Neural progenitor cell (in vitro differentiated cells): ENCODE measurements at places on chromosomes 5 and 9. TPM values are rescaled to one million over a fixed set of nuclear protein-coding genes. Genes with fewer than 3 reads are reported as not detected.

The CCL19 gene
- total RNA-seq = not detected in 2 replicates

- H3K36me3 ChIP-seq = no peaks in the 10 kb centered on the region
- no peak for DNase-seq
- no peak overlapping the region for H3K27ac ChIP-seq
- no peaks in the 10 kb centered on the region for H3K27me3 ChIP-seq
- H3K4me1 ChIP-seq = no peaks in the 10 kb centered on the region
These were observed 617.7 kb upstream of the C9orf72 start for GRCh38 chr9:28190981-28191380.

DNA sequence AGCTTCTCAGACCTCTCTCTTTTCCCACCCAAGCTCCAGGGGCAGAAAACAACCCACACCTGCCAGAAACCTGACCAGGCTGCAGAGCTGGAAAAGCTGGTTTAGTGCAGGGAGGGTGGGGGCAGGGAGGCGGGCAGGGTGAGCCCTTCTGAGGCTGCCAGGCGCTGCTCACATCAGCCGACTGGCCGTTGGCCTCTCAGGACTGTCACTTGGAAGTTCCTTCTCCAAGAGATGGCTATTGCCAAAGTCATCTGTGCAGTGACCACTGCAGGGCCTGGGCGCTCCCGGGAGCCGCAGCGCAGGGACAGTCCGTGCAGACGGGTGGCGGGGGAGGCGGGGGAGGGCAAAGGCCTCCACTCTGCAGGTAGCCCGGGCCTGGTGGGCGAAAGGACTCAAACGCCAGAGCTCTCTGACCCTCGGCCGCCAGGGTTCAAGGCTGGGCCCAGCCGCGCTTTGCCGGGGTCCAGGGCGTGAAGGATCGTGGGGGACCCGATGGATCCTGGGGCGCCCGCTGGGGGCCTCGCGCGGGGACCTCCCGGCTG, 205.0 kb upstream of the IER5L start:
- no peak overlapping the region for H3K27ac ChIP-seq
- H3K4me1 ChIP-seq = peaks cover 14% of the 10 kb centered on the region
- no peaks in the 10 kb centered on the region for H3K36me3 ChIP-seq
- H3K27me3 ChIP-seq = peaks cover 25% of the 10 kb centered on the region
- H3K4me3 ChIP-seq = peak overlapping the region; percentile 60

The TCF7 gene
- 0.73 and 1.8 TPM in 2 replicates for total RNA-seq

- H3K36me3 ChIP-seq = no peaks in the 10 kb centered on the region
- H3K4me1 ChIP-seq = peaks cover 33% of the 10 kb centered on the region
- DNase-seq = peak; percentile 51
- H3K27me3 ChIP-seq = no peaks in the 10 kb centered on the region
- peak overlapping the region; percentile 1 for H3K4me3 ChIP-seq
- peak overlapping the region; percentile 32 for H3K27ac ChIP-seq
These were observed 179.1 kb upstream of the SLC24A2 start for GRCh38 chr9:19967888-19968459.

The PLCXD3 gene
- total RNA-seq = 0.09 TPM in 1 of 2 replicates, not detected in the other

GRCh38 chr5:76836181-76836580, 13.6 kb upstream of the S100Z start:
- H3K4me3 ChIP-seq = no peak overlapping the region
- no peaks in the 10 kb centered on the region for H3K36me3 ChIP-seq
- no peak overlapping the region for H3K27ac ChIP-seq
- DNase-seq = no peak
- H3K4me1 ChIP-seq = peaks cover 3% of the 10 kb centered on the region
- H3K27me3 ChIP-seq = no peaks in the 10 kb centered on the region

DNA sequence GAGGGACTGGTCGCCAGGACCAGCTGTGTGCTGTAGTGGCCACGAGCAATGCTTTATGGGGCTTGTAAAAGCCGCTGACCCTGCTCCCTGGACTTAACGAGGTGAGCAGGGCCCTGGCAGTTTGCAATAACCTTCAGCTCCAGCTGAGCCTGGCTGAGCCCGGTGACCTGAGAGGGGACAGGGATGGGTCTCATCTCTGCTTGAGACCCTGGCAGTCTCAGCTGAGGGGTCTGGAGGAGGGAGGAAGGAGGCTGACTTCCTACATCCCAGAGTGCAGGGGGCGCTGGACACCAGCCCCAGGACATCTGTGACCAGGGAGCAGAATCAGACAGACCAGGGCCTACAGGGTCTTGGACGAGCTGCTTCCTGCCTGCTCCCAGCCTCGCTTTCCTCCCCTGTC, 277.5 kb upstream of the MVB12B start:
- peaks cover 2% of the 10 kb centered on the region for H3K4me1 ChIP-seq
- DNase-seq = peak; percentile 34
- no peaks in the 10 kb centered on the region for H3K36me3 ChIP-seq
- H3K27me3 ChIP-seq = no peaks in the 10 kb centered on the region

DNA sequence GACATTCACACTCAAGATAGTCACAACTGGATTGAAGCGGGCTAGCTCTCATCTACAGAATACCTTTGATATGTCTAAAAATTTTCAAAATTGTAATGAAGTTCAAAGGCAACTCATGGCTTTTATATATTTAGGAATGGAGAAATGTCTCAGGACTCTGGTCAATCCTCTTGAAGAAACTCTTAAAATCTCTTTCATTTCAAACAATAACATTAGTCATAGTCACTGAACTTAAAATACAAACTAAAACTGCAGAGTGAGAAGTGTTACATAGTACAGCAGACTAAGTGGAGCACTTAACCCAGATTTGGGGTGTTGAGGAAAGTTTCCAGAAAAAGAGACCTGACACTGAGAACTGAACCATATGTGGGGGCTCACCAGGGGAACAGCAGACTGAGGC, 20.7 kb downstream of the FANCC start:
- H3K4me3 ChIP-seq = no peak overlapping the region
- peaks cover 18% of the 10 kb centered on the region for H3K4me1 ChIP-seq
- DNase-seq = no peak
- H3K36me3 ChIP-seq = no peaks in the 10 kb centered on the region
- no peaks in the 10 kb centered on the region for H3K27me3 ChIP-seq
